ENCODE measurements at places on chromosomes 6 and 20. TPM values are rescaled to one million over a fixed set of nuclear protein-coding genes. Genes with fewer than 3 reads are reported as not detected.
A peak's percentile ranks its signal among the peaks of the same experiment; 100 is the strongest.

DNA sequence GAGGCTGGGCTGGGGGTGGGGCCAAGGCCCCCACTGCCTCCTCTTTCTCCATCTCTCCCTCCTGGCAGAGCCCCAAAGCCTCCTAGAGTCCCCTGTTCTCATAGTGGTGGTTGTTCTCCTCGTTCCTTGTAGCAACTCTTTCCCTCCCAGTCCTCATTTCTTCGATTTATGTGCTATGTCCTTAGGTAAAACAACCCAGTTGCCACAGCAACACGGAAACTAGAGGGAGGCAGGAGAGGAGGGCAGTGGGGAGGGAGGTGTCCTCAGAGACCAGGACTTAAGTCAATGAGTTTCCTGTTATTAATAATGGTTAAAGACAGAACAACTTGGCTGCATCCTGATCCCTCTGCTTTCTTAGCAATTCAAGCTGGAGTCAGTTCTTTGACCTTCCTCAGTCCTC is 161.0 kb downstream of the INSM1 start:
- no peak for DNase-seq

DNA sequence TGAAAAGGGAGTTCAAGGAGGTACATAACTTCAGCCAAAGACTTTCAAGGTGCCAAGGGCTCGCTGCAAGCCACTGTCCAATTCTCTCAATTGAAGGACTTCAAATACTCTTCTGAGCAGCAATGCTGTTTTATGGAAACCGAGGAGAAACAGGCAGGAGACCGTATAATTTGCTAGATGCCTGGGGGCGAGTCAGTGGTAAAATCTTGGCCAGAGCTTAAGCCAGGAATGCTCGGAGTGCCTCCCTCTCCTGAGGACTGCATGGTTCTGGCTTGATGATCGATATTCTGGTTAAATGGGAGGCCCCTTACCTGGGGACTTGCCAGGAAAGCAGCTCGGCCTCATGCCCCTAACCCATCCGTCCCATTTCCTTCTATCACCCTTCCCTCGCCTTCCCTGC is 35.8 kb upstream of the NOP56 start:
- DNase-seq, result no peak

PREP gene
- total RNA-seq, result 33.4 TPM

- no peak for DNase-seq
Observed at GRCh38 chr6:108707328-108707976, 140.8 kb upstream of the ARMC2 start.

DNA sequence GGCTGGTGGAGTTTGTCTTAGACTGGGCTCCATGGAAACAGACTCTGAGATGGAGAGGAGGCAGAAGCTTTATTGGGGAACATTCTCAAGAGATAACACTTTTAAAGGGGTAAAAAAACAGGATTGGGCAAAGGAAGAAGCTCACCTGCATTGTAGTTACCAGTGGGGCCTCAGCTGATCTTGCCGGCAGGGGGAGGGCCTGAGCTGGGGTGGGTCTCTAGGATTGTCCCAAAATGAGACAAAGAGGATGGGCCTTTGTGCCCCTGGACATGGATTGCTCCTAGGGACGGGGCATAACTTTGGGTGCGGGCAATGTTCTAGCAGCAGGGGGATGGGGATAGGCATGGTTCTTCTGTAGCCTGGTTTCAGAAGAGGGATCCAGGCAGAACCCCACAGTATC is 12.5 kb downstream of the SGK2 start:
- DNase-seq, result peak; percentile 50

- no peak for DNase-seq
Observed at GRCh38 chr6:36333171-36333895, 3.4 kb downstream of the BNIP5 start.

DNA sequence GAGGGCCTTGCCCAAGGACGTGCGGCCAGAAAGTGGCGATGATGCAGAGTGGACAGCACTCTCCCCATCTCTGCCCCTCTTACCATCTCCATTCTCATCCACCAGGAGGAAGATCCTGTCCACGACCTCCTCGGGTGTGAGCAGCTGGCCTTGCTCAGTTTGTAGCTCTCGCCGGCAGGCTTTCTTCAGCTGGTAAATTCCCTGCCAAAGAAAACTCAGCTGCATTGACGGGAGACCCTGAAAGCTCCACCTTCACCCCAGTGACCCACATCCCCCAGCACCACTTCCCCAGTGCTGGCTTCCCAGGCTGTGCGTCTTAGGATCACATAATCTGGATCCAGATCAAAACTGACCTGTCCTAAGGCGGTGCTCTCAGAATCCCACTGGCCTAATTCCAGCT is 9.2 kb downstream of the GUCA1B start:
- DNase-seq, result no peak

DNA sequence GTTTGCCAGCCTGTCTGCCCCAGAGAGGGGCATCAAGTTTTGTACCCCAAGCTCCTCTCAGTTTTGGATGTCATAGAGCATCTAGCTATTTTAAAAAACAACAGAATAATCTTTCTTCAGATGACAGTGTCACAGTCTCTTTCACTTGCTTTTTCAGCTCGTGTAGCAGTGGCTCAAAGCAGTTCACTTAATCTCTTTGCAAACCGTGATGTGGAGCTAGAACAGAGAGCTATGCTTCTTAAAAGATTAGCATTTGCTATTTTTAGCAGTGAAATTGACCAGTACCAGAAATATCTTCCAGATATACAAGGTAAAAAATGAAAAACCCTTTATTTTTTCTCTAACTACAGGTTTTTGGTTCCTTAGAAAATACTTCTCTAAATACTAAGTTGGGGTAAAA is 37.3 kb downstream of the PGM3 start:
- DNase-seq, result no peak

COL12A1 gene
- 2,753 TPM for total RNA-seq

- DNase-seq, result no peak
Observed at GRCh38 chr20:58891718-58892140, 39.2 kb downstream of the GNAS start.

DNA sequence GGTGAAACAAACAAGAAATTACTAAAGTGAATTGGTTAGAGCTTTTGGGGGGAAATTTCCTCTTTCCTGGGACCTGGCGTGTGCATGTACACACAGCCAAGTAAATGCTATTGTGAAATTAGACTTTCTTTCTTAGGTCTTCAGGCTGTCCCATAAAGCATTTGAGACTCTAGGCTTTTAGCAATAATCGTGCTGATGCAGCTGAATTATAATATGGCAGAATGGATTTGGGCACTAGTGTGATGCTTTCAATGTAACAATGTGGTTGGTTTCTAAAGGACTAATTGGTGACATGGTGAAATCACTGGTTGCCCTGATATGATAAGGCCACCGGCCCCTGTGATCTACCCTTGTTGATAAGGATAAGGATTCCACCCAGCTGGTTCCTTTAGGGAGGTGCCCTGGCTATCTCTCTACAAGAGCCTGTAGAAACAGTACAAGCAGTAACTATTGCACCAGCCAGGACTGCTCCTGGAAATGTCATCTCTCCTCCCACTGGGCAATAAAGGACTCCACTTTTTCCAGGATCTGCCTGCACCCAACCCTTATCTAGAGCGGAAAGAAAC is 164.1 kb downstream of the TFAP2A start:
- no peak for DNase-seq

DNA sequence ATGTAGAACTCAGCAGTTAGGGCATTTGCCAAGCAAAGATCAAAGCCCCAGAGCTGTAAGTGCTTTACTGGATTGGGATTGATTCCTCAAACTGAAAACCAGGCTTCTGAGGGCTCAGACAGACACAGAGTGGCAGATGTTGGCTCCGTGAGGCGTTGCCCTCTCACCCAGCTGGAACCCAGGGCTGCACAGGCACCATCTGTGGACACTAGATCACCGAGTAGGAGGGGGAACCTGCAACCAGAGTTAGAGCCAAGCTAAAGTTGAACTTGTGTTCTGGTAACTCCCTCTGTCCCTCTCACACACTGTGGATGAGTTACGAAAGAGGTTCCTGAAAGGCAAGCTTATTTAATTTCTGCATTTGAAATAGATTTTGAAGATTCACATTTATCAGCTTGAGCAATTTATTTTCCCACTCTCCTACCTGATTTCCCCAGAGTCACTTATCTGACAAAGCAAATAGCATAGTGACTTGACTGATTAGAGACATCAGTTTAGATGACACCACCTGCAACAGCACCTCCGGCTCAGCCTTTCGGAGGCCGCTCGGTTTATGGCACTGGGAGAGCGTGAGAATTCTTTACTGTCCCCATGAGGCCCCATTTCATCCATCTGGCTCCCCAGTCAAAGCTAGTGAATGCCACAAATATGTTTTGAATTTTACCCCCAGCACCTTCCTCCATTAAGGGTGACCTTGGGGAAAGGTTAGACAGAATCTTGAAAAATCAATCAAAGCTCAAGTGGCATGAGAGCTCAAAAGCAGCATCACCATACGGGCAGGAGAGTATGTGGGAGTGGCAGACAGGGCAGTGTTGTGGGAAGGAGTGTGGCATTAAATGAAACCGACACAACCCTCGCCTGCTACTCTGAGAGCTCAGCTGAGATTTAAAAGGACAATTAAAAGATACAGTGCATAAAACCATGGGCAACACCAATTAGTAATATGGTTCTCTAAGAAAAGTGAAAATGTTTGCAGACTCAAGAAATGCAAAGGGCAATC is 48.5 kb downstream of the RPF2 start:
- DNase-seq, result no peak

- no peak for DNase-seq
Observed at GRCh38 chr6:14228571-14228970, 111.0 kb downstream of the CD83 start.

RAET1G gene
- 0.60 TPM for total RNA-seq

FGD2 gene
- total RNA-seq, result not detected

DNA sequence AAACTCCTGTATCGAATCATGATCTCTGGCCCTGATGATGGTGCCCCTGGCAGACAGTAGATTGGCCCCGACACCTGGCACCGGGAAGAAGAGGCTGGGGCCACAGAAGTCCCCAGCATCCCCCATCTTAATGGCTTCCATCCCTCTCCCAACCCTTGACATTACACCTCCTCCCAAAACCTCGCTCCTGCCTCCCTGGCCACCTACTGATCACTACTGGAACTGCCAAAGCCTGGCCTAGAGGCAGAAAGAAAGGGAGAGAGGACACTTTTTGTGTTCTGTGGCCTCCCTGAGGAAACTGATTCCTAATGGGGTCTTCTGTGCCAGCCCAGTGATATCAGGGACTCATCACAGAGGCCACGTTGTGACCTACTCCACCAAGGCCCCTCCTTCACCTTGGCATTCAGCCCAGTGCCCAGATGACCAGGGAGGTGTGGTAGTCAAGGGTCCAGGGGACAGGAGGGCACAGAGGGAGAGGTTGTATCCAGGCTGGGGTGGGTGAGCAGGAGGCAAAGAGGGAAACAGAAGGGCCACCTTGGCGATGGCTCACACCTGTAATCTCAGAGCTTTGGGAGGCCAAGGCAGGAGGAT is 6.1 kb downstream of the C20orf173 start:
- no peak for DNase-seq

CYP24A1 gene
- total RNA-seq, result not detected

DNA sequence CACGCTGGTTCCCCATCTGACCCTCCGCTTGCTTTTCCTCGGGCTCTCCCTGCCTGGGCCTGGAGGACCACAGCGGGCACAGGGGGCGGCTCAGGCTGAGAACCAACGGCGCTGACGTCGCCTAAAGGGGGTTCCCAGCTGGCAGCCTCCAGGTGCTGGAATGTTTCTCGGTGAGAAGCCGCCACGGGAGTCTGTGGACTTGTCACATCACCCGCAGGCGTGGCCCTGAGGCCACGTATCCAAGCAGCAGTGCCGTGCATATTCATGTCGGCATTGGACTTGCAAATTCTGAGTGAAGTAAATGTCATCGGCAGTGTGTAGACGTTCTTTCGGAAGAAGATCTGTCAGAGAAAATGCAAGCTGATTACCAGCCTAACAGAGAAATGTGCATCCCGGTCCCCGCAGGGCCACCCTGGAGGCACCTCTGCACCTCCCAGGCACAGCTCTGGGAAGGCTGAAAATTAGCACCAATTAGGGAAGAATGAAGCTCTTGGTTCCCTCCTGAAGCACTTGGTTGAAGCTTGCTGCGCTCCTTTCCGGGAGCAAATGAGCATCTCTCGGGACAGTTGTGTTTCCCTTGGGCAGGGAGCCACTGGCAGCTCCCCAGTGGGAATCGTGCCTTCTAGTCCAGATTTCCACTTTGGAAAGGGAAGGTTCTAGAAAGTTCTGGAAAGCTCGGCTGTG is 24.3 kb downstream of the NTSR1 start:
- DNase-seq, result peak; percentile 75

SIRPA gene
- 25.6 TPM for total RNA-seq

DNA sequence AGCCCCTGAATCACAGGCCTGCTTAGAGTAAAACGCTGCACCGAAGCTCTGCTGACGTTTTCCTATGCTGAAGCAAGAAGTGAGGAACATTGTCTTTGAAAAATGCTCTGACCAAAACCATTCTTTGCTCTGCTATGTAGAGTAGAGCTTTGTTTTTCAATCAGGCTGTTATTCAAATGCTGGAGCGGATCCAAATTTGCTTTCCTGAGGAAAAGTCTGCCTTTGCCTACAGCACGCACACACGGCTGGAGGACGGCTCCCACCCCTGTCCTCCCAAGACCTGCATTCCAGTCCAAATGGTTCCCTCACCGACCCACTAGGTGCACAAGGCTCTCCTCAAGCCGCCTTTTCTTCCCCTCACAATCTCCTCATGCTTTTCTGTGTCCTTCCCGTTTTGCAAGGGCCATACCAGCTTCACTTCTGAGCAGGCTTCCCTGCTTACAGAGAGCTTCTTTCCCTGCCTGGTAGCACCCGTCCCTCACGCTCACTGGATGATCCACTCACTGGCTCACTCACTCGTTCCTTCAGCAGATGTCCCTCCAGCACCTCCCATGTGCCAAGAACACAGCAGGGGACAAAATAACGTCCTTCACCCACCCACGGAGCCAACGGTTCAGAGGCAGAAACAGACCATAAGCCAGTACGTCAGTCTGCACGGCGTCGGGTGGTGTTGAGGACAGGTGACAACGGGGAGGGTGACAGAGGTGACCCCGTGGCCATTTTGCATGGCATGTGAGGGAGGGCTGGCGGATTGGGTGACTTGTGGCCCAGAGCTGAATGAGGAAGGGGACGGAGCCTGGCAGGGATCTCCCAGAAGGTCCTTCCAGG is 137.9 kb upstream of the NEDD9 start:
- no peak for DNase-seq

GRCh38 chr20:4117867-4118266 is 102.5 kb upstream of the RNF24 start:
- no peak for DNase-seq

- no peak for DNase-seq
Observed at GRCh38 chr6:72972579-72972978, 252.7 kb downstream of the KHDC1L start.

ADGRF1 gene
- not detected for total RNA-seq

- DNase-seq, result no peak
Observed at GRCh38 chr6:142409794-142410193, 108.0 kb downstream of the ADGRG6 start.

CD24 gene
- 1.3 TPM for total RNA-seq

GRCh38 chr20:62136283-62137091 is 6.7 kb downstream of the PSMA7 start:
- DNase-seq, result no peak

DNA sequence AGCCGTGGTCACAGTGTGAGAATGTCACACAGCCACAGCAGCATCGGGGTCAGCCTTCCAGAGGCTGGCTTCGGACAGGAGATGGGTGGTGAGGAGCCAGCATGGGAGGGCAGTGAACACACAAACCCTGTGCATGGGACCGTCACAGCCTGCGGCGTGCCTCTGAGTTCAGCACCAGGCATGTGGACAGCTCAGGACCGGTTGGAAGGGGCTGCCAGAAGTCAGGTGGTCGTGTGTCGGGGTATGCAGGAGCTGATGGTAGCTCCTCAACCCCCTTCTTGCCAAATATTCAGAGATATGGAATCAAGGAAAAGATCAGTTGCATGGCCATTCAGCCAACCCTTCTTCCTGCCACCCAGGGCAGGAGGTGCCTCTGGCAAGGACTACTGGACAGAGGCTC is 28.2 kb downstream of the MYT1 start:
- no peak for DNase-seq

VSX1 gene
- total RNA-seq, result not detected

- DNase-seq, result no peak
Observed at GRCh38 chr6:69866351-69866769, at the start of gene COL19A1. TSS of gene COL19A1 (plus strand) at chr6:69866556. CDS start at chr6:69879568, 13,012 bp downstream.

Measured in chondrocyte (in vitro differentiated cells).